ENCODE measurements at places on chromosomes 5 and 9.

GRCh38 chr9:16869131-16869881 lies 1.2 kb downstream of the BNC2 start:
- DNase-seq = no peak

DNA sequence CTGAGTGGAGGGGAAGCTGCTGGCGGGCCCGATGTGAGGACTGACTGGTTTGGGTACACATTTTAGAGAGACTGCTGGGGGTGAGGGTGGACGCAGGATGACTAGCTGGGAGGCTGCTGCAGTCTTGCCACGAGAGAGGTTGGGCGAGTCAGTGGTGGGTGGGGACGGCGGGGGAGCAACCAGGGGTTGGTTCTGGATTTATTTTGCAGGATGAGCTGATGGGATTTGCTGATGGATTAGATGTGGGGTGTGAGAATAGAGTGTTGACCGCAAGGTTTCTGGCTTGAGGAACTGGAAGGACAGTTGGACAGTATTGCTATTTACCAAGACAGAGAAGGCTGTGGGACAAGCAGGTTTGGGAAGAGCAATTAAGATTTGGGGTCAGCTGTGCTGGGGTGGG lies 5.8 kb upstream of the NDST1 start:
- DNase-seq = no peak

GRCh38 chr5:94192658-94193391 lies 425.6 kb downstream of the KIAA0825 start:
- DNase-seq = no peak

DNA sequence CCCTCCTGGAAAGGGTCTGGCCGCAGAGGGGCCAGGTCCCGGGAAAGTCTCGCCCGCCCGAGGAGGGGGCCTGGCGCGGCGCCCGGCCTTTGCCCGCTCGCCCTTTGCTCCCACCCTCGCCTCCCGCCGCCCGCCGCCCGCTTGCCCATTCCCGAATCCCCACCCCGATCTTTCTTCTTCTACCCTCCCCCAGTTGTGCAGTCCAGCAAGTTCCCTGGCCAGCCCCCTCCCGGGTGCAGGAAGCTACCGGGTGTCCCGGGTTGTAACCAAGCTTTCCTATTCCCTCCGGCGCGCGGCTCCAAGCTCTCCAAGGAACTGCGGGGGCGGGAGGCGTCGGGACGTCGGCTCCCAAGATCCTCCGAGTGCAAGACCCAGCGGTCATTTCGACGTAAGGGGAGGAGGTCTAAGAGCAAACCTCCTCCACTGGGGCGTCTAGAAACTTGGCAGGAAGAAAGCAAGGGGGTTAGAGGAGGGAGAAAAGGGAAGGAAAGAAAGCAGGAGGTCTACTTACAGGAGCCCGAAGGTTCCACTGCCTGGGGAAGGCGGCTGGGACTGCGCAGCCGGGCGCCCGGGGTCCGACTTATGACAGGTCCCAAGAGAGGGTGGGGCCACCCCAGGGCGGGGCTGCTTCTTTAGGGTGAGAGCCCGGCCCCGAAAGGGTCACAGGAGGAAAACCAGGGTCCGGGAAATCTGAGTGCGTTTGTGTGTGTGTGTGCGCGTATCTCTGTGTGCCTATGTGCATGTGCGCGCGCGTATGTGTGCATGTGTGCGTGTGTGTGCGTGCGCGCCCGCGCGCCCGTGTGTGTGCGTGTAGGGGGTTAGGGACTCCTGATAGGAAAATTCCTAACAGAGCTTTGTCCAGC lies at the start of gene PTGR1:
Gene PTGR1, minus strand, starts transcription at position 556 of the 863 bp plus-strand sequence. CDS start 2,225 bp downstream, outside the sequence.
- no peak for DNase-seq

DNA sequence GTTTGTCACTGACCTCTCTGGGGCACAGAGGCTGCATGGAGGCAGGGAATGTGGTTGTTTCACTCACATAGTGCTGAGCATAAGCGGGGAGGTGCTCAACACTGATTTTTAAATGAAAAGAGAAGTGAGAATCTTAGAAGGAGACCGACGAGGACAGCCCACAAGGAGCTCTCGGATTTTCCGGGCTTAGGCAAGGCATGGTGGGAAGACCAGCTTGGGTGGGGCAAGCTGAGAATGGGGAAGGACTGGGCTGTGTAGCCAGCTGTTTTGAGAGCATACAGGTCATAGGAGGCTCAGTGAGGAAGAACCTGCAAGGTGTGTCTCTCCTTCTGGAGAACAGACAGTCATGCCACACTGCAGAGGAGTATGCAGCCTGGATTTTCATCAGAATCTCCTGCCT lies 86.0 kb upstream of the TNFSF8 start:
- DNase-seq = no peak

DNA sequence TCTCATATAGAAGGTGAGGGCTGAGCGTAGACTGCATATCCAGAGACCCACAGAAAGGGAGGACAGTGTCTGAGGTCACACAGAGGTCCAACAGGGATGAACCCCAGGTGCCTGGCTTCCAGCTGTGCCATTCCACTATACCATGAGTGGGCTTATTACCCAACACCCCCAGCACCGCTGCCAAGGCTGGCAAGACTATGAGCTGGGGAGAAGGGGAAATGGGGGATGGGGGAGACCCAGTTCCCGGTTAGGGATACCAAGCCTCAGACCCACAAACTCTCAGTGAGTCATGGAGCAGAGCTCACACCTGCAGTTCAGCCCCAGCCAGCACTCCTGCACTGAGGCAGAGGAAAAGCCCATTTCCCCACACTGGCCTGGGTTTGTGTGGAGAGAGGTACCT lies 106.4 kb downstream of the PSD2 start:
- DNase-seq = no peak
